Bone marrow (tissue), 2 donors: ENCODE measurements at places on chromosomes 4 and X.

DNA sequence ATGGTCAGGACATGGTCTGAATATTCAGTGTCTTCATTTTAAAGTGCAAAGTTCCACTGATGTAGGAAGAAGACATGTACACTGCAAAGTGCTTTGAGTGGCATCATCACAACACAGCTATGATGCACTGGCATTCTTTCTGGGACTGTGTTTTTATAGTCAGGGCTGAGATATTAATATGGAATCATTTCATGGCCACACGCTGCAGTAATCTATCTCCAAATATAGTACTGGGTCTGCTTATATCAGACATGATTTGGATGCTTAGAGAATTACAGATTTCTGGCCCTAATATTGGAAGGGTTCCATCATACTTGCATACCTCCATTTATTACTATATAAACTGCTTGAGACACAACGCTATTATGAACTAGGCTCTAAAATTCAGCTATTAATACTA is 1170.9 kb downstream of the NLGN4X start:
- DNase-seq = no peak

GRCh38 chr4:139083956-139084803 is 68.6 kb downstream of the NOCT start:
- peak; percentile 79 for DNase-seq

DNA sequence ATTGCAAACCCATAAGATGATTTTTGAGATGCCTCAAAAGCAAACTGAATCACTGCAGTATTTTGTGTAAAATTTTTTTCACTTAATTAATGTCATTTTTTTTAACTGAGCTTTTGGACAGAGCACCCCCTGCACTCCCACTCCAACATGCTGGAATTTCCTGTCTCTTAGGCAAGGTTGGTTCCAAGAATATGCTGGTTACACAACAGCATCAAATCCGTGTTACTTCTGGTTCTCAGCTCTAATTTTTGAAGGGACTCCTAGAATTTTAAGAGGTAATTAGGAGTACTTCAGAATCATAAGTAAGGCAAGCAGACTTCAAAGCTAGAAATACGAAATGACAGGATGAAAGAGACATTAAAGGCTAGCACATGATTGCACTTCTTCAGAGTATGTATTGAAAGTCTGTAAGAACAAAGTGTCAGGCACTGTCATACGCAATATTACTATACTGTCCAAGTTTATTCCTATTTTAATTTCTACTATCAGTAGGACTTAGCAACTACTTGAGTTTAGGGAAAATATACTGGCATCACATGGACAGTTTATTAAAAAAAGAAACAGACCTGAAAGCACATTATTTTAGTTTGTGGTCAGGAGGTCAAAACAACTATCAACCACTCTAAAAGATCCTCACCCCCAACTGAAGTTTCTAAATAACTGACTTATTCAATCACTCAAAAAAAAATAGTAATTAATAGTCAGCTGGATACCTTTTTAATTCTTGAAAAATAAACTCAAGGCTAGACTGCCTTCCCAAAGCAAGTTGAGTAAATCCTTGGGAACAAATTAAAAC is 1.6 kb upstream of the JCHAIN start:
- DNase-seq = no peak

DNA sequence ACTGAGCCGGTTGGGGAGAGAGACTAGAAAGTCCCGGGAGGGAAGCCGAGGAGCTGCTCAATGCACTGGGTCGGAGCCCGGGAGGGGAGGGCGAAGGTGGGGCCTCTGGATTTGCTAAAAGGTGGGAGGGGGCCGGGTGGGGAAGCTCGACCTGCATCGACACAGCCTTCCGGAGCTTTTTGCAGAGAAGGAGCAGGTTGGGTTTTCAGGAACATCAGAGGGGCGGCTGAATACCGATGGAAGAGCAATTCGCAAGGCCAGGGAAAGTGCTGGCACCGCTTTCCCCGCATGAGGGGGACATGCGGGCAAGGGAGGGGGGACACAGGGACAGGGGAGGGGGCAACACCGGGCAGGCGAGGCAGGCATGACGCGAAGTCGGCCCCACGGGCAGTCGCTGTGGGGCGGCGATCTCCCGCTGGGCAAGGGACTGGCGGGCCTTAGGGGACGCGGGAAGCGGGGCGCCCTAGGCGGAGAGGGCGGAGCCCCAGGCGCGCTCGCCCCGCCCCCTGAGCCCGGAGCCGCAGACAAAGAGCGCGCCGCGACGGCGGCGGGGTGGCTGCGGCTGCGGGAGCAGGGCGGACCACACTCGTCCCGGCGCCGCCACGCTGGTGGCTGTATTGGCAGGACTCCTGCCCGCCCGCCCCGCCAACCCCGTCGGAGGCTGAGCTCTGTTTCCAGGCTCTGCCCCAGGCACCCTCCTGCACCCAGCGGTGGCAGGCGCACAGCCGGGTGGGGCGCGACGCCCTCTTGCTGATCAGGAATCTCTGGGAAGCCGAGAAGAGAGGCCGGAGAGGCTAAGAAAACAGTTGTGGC is 11.6 kb downstream of the PDZD4 start:
- DNase-seq = no peak

- DNase-seq = no peak
Measured at GRCh38 chr4:168717847-168718246, 221.0 kb downstream of the PALLD start.

DNA sequence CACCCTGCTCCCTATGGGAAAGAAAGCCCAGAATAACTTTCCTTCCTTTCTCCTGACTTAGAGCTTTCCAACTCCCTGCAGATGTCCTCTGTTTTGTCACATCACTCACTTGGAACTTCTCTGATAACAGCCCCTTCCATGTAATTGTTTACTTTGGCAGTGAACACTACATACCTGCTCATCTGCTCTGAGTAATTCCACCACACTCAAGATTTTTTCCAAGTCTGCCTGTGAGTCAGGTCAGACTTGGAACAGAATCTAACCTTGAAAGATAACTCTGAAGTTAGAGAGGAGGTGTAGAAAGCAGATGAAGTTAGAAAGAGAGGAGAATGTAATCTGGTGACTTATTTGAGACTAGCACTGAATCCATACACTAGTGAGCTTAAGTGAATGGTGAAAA is 7.4 kb downstream of the MAGEB10 start:
- no peak for DNase-seq

- DNase-seq = no peak
Measured at GRCh38 chrX:455673-456072, 69.0 kb upstream of the PPP2R3B start.
